Panc1 (cell line): ENCODE measurements at places on chromosomes 11 and 22. TPM values are rescaled to one million over a fixed set of nuclear protein-coding genes. Genes with fewer than 3 reads are reported as not detected.

The VWA5A gene
- 3.1 TPM for total RNA-seq

The CSNK2A3 gene
- 2.6 TPM for total RNA-seq

- DNase-seq: no peak
Measured at GRCh38 chr11:73241300-73241699, 23.2 kb downstream of the P2RY2 start.

DNA sequence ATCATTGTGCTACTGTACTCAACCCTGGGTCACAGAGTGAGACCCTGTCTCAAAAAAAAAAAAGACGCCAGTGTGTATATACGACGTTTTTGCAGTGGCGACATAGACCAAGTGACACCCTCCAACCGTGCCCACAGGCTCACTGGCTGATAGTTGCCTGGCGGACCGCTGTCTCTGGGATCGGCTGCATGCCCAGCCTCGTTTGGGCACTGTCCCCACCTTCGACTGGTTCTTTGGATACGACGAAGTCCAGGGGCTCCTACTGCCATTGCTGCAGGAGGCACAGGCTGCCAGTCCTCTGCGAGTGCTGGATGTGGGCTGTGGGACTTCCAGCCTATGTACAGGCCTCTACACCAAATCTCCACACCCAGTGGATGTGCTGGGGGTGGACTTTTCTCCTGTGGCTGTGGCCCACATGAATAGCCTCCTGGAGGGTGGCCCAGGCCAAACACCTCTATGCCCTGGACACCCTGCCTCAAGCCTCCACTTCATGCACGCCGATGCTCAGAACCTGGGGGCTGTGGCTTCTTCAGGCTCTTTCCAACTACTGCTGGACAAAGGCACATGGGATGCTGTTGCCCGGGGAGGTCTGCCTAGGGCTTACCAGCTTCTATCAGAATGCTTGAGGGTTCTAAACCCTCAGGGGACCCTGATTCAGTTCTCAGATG is 1.3 kb downstream of the CSKMT start:
- no peak for DNase-seq

DNA sequence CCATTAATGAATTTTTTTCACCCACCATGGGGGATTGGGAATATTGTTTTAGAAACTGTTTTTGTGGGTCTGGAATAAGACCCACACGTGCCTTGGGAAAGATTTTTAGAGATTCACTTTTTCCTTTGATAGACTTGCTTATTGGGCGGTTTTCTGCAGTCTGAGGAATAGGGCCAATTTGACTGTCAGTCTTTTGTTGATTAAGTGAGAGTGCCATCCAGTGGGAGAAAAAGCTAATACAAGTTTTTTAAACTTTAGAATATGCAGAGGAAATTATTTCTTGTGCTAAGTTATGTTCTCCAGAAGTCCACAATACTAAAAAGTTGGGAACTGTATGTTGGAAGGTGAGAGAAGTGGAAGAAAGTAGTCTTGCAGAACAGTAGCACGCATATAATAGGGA is 56.1 kb downstream of the PRMT3 start:
- DNase-seq: peak; percentile 2
